ENCODE measurements at places on chromosomes 4 and X.

- no peak for DNase-seq
These were observed 45.3 kb downstream of the HMGB2 start for GRCh38 chr4:173288698-173289352.

DNA sequence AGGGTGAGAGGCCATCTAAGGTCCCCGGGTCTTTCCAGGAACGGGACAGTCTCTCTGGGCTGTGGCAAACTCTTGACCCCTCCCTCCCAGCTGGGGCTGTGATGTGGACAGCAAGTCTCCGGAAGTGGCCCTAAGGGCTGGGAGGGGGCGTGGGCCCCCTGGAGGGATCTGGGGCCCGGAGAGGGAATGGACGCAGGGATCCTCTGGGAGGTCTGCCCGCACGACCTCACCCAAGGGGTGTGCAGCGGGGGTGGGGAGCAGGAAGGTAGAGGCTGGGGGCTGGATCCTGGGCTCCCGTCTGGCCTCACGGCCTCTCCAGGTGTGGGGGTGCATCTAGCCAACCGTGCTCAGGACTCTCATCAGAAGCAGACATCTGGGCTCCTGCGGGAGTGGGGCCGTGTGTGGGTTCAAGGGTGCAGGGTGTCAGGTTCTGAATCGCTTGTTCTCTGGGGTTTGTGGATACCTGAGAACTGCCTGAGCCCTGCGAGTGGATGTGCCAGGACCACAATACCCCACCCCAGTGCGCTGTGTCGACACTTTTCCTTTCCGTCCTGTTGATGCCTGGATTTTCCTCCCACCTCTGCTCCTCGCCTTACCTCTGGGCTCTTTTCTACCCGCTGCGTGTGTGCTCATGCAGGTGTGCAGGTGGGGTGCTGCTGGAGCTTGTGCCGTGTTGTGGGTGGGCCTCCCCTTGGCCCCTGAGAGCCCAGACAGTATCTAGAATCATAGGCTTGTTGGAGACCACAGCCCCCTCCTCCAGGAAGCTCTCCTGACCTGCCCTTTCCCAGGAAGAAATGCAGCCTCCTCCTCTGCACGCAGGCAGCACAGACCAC lies 915 bp downstream of the CPZ start:
- no peak for DNase-seq

GRCh38 chr4:107778784-107779530 lies 45.8 kb upstream of the SGMS2 start:
- no peak for DNase-seq

GRCh38 chr4:98536631-98537030 lies 121.8 kb downstream of the TSPAN5 start:
- no peak for DNase-seq

GRCh38 chr4:34943741-34944386 lies 1300.5 kb downstream of the ARAP2 start:
- DNase-seq: no peak

- DNase-seq: no peak
These were observed 73.9 kb upstream of the HGFAC start for GRCh38 chr4:3367866-3368265.

DNA sequence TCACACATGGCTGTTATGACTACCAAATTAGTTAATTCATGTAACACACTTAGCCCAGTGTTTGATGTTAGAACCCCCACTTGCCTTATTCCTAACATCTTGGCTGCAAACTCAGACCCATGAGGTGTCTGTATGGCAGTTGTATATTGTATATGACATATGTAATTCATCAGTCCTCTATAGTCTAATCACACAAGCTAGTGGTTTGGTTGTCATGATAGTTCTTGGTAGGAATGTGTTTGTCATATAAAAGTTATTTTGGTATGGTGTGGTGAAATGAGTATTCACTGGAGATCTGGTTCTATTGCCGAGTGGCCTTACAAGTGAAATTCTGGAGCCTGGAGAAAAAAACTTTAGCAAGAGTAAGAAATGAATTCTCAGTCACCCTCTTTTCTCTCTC lies 149.2 kb downstream of the AWAT2 start:
- no peak for DNase-seq

DNA sequence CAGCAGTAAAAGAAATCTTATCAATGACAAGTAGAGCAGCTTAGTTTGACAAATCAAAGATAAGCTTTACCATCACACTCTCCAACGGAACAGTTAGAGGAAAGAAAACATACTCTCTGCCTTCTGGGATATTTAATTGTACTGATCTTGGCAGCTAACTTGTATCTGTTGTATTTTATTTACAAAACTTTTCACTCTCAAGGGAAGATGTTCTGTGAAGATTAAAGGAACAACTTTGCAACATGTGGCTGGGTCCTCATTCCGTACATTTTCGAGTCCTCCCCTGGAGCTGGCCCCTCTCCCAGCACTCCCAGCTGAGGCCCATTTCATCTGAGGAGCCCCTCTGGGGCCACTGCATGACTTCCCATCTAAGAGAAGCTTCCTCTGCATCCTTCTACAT lies 74.4 kb downstream of the RPS3A start:
- no peak for DNase-seq

DNA sequence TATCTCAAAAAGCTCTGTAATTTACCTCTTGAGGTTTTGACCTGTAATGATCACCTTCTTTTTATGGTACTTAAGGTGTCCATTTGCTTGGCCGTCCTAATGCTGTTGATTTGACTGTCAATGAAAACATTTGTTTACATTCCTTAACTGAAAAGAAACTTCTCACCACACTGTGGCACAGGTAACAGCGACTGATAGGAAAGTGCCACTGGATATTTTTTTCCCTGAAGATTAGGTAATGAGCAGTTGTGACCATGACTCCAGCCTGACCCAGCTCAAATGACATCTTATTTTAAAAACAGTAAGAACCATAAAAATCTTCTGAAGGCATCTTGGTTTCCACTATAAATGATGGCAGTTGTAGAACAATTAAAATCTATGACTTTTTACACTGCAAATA lies 87.6 kb downstream of the HHIP start:
- no peak for DNase-seq

- DNase-seq: peak; percentile 41
These were observed 34.1 kb downstream of the SMPX start for GRCh38 chrX:21723814-21724213.

DNA sequence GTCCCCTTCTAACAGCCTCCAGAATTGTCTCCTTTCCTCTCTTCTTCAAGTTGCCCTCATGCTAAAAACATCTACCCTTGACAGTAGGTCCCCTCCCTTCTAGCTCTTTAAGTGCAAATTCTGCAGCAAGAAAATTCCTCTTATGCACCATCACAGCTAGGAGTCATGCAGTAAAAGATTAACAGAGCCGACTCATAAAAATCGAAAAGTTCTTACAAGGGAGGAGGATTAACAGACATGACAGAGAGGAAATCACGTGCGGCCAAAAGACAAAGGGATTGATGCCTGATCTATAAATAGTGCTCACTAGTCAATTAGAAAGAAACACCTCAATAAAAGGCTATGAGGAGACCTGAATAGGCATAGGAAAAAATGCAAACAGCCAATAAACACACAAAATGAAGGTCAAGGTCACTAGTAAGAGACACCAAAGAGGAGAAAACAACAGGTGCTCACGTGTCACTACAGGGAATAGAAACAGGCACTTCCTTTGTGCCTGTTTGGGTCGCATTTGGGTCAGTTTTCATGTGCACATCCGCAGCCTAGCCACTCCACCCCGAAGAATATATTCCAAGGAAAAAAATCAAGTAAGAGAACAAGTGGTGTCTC lies 3.4 kb downstream of the RNF212 start:
- no peak for DNase-seq

DNA sequence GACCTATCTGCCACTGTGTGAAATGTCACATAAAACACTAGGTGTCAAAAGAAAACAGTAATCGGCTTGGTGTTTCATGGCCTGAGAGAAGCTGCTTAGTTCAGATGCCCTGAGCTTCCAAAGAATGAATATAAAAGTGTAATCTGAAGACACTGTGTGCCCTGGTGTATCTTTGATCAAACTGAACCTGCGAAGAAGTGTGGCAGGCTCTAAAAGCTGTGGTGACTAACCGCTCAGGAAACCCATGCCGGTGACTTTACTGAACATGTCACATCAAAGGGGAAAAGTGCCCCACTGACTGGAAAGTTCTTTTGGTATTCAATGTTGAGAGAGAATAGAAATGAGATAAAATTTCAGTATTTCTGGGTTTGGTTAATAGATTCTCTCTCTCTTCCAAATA lies 89.1 kb downstream of the CLCN4 start:
- no peak for DNase-seq

- DNase-seq: no peak
These were observed 108.5 kb downstream of the ZNF330 start for GRCh38 chr4:141329174-141329569.

DNA sequence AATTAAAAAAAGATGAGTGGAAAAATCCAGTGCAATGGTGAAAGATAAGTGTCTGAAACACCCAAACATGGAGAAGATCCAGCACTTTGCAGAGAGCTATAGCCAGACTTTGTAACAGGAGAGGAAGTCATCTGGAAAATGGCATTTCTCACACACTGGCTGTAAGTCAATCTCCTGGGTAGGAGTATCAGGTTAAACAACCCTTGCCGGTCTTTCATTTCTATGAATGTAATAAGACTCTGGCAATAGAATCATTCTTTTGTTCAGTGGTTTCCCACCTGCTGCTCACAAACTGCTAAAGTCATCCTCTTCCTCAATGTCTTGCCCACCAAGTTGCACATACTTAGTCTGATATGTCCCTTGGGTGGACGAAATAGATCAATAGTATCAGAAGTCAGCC lies 94.0 kb upstream of the ATP8A1 start:
- DNase-seq: no peak

DNA sequence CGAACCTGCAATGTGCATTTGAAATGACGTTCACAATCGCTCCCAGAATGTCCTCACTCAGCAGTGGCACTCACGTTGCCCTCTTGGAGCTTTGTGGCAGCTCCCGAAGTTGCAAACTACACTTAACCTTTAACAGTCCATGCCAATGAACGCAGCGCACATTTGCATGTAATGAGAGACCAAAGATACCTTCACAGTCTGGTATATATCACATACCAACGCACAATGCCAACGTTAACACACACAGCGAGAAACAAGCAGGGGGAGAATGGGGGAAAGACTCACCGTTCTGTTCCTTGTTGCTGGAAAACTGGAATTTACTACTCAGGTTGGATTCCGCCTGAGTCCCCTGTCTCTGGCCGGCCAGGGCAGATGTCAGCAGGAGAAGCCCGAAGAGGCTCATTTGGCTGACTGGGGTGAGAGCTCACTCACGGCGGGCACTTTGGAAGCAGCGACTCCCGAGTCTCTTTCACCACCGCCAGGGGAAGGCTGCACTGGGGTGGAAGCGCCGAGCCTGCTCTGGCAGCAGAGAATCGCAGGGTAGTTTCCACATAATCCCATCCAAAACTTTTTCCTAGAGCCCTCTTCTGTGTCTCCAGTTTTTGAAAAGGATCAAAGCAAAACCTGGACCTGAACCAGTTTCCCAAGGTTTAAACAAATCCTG lies 966 bp downstream of the PDGFC start:
- peak; percentile 75 for DNase-seq

GRCh38 chr4:8786166-8786565 lies 85.5 kb downstream of the HMX1 start:
- DNase-seq: no peak

DNA sequence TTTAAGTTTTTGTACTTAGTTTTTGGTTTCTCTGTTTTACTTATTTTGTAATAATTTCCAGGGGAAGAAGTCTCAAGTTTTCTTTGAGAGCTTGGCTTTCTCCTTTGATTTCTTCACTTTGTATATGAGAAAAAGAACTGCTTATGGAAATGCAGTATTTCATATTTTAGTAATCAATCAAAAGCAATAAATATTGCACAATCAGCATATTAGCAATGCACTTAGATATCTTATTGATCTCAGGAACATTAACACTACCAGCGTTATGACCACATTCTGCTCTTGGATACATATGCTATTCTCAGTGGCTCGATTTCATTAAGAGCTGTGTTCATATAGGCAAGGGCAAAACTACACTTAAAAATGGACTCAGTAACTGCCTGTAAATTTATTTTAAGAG lies 381.0 kb upstream of the DMD start:
- DNase-seq: no peak

DNA sequence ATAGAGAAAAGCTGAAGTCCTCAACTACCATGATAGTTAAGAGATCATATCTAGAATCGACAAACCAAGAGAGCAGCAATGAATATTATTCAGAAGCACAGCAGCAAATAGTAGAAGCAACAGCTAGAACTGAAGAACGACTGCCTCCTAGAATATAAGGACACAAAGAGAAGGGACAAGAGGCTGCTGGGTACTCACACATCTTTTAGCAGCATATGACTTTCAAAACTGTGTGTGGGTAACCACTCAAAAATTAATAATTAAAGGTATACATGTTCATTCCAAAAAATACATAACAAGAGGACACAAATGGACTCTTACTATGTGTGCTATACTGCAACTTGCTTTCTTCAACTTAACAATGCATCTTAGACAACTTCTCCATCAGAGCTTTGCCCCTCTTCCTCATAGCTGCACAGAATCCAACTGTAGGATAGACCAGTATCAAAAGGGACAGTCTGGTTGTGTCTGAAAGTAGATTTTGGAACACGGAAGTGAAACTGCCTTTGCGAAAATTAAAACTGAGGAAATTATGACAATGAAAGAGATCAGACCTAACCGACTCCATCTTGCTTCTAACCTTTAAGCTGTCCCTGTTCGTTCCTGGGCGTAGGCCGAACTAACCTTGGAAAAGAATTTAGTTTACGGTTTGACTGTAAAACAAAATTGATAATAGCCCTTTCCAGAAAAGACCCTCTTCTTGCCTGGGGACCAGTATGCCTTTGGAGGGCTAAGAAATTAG lies 125.7 kb downstream of the SH3KBP1 start:
- DNase-seq: no peak

DNA sequence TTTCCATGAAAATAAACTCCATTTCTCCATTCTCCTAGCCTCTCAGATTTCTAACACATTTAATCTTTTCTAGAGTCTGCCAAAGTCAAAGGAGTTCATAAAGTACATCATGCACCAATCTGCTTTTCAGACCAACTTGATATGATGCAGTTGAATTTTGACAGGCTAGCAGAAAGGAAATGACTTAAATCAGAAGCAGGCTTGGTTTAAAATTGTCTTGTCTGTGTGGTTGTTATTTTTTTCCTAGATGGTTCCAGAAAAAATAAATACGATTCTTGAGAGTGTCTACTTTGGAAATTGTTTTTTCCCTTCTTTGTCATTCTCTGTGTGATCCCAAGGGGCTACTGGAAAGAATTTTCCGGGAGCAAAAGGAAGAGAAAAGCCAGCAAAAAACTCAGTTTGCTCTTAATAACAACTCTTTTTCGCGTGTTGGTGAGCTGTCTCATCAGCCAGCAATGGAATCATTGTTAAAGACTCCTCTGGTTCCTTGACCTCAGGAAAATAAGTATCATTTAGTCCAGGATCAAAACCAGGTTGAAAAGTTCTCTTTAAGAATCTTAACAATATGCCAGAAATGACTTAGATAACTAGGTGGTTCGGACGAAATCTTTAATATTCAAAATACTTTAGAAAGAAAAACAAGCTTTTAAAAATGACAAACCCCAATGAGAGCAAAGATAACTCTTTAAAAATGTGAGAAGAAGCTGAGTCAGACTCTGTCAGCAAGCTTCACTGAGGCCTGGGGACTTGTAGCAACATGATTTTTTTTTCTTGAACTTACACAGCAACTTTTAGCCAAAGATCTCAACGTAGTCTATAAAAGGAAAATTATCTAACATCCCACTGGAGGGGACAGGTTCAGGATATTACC lies 49.7 kb upstream of the GAB1 start:
- DNase-seq: no peak

Data from WERI-Rb-1 (cell line).